Lung (tissue), 17 donors: ENCODE measurements at places on chromosomes 5 and 9.
A peak's percentile ranks its signal among the peaks of the same experiment; 100 is the strongest.

GRCh38 chr5:142819825-142820224 is 49.6 kb downstream of the ARHGAP26 start:
- H3K4me3 ChIP-seq = no peak overlapping the region
- H3K4me1 ChIP-seq = peaks cover 8% of the 10 kb centered on the region
- no peak overlapping the region for H3K27ac ChIP-seq
- no peak for DNase-seq
- H3K27me3 ChIP-seq = no peaks in the 10 kb centered on the region

GRCh38 chr5:172633403-172633970 is 7.6 kb upstream of the NEURL1B start:
- no peaks in the 10 kb centered on the region for H3K4me1 ChIP-seq
- no peaks in the 10 kb centered on the region for H3K36me3 ChIP-seq
- no peak overlapping the region for H3K27ac ChIP-seq
- no peak overlapping the region for H3K4me3 ChIP-seq

GRCh38 chr5:141617682-141618029 is 1.1 kb downstream of the DIAPH1 start:
- H3K4me1 ChIP-seq = peaks cover 2% of the 10 kb centered on the region
- peak; percentile 25 for DNase-seq
- H3K4me3 ChIP-seq = peak overlapping the region; percentile 81
- H3K27ac ChIP-seq = peak overlapping the region; percentile 98

DNA sequence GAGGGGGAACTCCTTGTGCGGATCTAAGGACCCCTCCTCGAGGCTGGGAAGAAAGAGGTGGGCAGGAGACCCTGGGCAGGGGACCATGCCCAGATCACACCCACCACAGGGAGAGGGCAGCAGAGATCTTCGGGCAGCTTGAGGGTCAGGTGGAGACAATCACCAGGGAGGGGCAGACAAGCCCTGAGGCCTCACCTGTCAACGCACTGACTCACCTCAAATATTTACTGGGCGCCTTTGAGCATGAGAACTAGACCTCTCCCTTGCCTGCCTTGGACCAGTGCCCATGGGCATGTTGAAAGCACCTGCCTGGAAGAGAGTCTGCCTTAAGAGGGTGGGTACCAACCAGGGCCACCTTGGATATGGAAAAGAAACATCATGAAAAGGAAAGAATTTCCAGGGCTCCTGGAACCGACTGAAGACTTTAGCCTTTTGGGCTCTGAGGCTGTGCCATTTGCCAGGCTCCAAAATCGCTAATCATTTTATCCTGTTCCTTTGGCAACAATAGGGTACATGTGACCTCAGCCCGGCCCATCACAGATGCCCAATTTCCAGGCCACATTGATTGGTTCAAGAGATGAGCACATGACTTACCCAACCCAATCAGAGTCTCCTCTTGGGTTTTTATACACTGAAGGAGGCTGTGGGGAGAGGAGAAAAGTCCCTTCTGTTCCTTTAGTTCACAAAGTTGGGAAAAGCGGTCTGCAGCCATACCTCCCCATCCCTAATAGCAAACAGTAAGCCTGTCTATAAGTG is 10.4 kb upstream of the SPINK4 start:
- no peak overlapping the region for H3K4me3 ChIP-seq
- DNase-seq = peak; percentile 55
- H3K36me3 ChIP-seq = no peaks in the 10 kb centered on the region
- H3K27ac ChIP-seq = no peak overlapping the region
- no peaks in the 10 kb centered on the region for H3K27me3 ChIP-seq
- H3K4me1 ChIP-seq = no peaks in the 10 kb centered on the region

GRCh38 chr5:873328-873727 is 19.3 kb downstream of the BRD9 start:
- H3K36me3 ChIP-seq = peaks cover 61% of the 10 kb centered on the region
- H3K4me1 ChIP-seq = no peaks in the 10 kb centered on the region
- no peak overlapping the region for H3K4me3 ChIP-seq

DNA sequence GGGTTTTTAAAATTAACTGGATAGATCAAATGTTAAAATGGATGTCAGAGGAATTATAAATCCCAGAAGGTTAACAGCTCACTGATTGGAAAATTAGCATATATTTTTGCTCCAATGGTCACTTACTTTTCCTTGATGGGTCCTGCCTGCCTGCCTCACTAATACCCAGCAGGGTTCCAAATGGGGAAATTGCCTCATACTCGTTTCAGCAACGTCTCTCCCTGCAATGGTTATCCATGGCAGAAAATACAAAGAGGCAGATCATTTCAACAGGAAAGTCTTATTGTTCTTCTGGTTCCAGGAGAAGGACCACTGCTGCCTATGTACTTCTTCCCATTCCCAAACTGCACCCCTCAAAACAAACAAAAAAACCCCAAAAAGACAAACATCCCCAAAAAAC is 71.3 kb downstream of the ERP44 start:
- H3K27me3 ChIP-seq = no peaks in the 10 kb centered on the region
- H3K4me1 ChIP-seq = no peaks in the 10 kb centered on the region
- no peak overlapping the region for H3K27ac ChIP-seq
- H3K4me3 ChIP-seq = no peak overlapping the region

DNA sequence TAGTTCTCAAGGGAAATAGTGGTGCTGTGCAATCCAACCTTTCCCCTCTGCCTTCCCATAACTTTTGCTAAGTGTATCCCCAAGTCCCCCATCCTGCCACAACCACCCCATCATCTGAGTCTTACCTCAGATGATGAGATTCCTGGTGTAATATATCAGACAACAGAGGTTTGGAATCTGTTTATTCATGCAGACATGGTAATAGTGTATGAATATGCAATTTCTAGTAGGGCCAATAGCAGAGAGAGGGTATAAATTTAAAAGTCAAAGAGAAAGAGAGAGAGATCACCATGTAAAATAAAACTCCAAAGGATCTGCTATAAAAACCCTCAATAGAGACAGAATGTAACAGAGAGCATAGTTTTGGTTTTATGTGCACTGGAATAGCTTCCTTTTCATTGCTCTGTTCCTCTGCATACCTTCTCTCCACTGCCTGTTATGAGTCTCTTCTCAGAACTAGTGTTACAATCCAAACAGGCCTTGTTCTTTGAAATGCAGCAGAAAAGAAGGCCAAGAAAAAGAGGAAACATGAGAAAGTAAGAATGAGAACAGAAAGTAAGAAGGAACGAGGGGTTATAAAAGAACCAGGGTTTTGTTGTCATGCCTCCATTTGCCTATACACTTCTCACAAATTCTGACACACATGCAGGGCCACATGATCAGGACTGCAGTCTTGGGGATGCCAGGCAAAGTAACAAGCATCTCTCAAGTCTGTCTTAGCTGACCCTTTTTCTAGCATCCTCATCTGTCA is 278.0 kb downstream of the CETN3 start:
- no peak overlapping the region for H3K4me3 ChIP-seq
- H3K27ac ChIP-seq = no peak overlapping the region
- no peaks in the 10 kb centered on the region for H3K36me3 ChIP-seq

DNA sequence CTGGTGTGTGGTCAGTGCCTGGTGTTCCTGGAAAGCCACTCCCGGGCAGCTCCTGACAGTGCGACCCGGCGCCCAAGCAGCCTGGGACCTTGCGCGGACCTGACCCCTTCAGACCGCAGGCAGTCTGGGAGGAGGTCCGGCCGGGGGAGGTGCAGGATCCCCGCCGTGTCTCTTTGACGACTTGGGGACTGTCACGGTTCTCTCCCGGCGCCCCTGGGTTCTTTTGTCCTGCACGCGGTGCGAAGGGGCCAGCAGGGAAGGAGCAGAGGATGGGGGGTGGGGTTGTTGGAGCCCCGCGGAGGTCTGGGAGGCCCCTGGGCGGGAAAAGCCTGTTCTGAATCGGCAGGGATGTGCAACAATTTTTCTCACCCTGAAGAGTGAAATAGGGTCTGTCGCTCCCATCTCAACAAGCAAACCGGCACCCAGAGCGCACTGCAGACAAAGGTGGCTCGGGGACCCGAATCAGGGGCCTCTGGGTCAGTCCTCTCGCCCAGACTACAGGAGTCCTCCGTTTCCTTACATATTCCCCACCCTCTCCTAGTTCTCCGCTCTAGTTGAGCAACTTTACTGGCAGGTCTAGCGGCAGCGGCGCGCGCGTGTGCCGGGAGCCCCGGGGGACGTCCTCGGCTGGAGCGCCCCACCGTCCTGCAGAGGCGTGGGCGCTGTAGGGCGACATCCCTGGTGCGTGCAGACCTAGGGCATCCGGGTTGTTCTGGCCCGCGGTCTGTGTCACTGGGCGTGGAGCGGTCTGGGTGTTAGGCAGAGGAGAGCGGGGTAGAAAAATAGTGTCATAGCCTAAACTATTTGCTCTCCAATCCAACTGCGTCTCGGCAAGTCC is 1.2 kb downstream of the VCAN start:
- H3K27me3 ChIP-seq = peaks cover 18% of the 10 kb centered on the region
- no peaks in the 10 kb centered on the region for H3K36me3 ChIP-seq
- no peak overlapping the region for H3K27ac ChIP-seq
- DNase-seq = peak; percentile 58

- DNase-seq = peak; percentile 24
- no peaks in the 10 kb centered on the region for H3K27me3 ChIP-seq
- no peaks in the 10 kb centered on the region for H3K36me3 ChIP-seq
Observed at GRCh38 chr9:118473521-118473920, 769.3 kb downstream of the TLR4 start.

DNA sequence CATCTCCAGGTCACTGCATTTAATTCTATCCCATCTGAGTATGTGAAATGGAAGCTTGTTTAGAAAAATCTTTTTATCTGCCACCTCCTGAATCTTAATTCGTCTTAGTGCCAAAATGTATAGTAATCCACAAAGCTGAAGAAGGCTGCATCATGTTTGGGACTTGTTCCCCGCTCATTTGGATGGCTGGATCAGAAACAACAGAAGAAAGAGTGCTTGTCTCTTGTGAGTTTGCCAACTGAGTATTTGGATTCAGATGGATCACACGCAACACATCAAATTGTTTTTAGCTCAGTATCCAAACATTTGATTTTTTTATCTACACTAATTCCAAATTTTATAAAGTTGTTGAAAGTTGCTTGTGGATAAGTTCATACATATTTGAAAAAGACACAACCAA is 197.2 kb upstream of the PAPPA start:
- no peak overlapping the region for H3K4me3 ChIP-seq
- peak; percentile 44 for DNase-seq
- H3K4me1 ChIP-seq = no peaks in the 10 kb centered on the region
- H3K27ac ChIP-seq = no peak overlapping the region

- H3K27ac ChIP-seq = no peak overlapping the region
- H3K4me1 ChIP-seq = no peaks in the 10 kb centered on the region
- H3K36me3 ChIP-seq = no peaks in the 10 kb centered on the region
Observed at GRCh38 chr9:69265891-69266290, 59.1 kb upstream of the ENTREP1 start.

- H3K4me3 ChIP-seq = no peak overlapping the region
- H3K36me3 ChIP-seq = no peaks in the 10 kb centered on the region
- no peaks in the 10 kb centered on the region for H3K27me3 ChIP-seq
Observed at GRCh38 chr5:133289686-133290367, 238.0 kb downstream of the HSPA4 start.

DNA sequence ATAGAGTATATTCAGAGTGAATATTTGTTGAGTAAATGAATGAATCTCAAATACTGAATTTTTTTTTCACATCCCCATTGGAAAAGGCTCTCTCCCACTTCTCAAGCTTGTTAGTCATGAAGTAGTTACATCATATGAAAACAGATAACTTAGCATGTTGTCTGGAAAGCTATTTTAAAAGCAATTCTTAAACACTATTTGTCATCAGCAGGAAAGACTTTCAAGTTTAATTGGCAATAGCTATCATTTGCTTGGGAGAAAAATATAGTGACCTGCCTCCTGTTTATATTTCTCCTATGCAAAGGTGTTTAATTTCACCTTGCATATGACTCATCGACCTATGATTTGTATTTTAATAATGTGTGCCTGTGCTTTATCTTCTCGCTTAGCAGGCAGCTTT is 499.8 kb upstream of the GRIA1 start:
- no peaks in the 10 kb centered on the region for H3K27me3 ChIP-seq
- no peaks in the 10 kb centered on the region for H3K4me1 ChIP-seq
- no peak for DNase-seq

GRCh38 chr5:57698802-57699201 is 216.2 kb upstream of the ACTBL2 start:
- no peak overlapping the region for H3K4me3 ChIP-seq
- H3K27ac ChIP-seq = peak overlapping the region; percentile 59
- no peaks in the 10 kb centered on the region for H3K36me3 ChIP-seq
- no peak for DNase-seq

- no peak overlapping the region for H3K4me3 ChIP-seq
- H3K27ac ChIP-seq = no peak overlapping the region
- no peaks in the 10 kb centered on the region for H3K27me3 ChIP-seq
- DNase-seq = no peak
Observed at GRCh38 chr5:56456002-56456401, 222.9 kb upstream of the ANKRD55 start.

DNA sequence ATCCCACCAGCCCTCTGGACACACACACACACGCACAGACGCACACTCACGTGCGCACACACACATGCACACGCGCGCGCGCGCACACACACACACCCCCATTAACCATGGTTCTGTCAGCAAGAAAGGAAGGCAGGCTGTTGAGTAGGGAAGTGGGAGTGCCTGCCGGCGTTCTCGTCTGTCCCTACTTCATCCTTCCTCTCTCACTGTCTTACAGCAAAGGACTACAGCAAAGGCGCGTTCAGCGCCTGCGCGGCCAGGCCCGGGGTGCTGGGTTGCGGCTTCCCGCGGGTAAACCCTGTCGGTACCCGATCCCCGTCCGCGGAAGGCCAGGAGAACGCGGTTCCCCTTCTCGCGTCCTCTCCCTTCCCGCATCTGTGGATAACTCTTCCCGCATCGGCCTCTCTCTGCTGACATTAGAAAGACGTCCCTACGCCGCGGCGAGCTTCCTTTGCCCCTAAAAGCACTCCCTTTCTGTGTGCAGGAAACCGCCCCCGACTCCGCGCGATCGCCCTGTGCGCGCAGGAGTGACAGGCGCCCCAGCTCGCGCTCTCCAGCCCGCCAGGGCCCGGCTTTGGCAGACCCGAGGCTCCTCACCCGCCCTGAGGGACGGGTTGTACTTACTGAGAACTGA is 219.2 kb downstream of the AGTPBP1 start:
- no peaks in the 10 kb centered on the region for H3K36me3 ChIP-seq
- peak overlapping the region; percentile 46 for H3K27ac ChIP-seq
- H3K27me3 ChIP-seq = peaks cover 27% of the 10 kb centered on the region
- DNase-seq = peak; percentile 73
- H3K4me1 ChIP-seq = no peaks in the 10 kb centered on the region

- no peaks in the 10 kb centered on the region for H3K36me3 ChIP-seq
- no peaks in the 10 kb centered on the region for H3K27me3 ChIP-seq
- H3K27ac ChIP-seq = no peak overlapping the region
- H3K4me3 ChIP-seq = no peak overlapping the region
Observed at GRCh38 chr5:155699385-155699784, 627.6 kb upstream of the SGCD start.
